EH (cell line): ENCODE measurements at places on chromosomes 3 and 15.

DNA sequence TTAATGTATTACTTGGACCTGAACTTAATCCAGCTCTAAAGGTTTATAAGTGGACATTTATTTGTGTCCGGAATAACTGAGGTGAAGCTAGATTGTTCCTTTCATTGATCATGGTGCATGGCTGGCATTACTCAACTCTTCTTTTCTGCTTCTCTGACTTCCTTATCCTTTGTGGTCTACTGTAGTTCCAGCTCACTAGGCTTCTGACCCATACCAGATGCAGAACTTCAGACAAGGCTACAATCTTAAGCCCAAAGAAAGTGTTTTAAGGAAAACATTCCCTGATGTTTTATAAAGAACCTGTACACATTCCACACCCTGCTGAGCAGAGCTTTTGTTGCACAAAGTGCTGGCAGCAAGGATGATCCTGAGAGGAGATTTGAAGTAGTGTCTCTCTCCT is 250.8 kb upstream of the TGFBR2 start:
- DNase-seq: no peak

GRCh38 chr3:30199855-30200254 is 406.5 kb upstream of the TGFBR2 start:
- DNase-seq: no peak

DNA sequence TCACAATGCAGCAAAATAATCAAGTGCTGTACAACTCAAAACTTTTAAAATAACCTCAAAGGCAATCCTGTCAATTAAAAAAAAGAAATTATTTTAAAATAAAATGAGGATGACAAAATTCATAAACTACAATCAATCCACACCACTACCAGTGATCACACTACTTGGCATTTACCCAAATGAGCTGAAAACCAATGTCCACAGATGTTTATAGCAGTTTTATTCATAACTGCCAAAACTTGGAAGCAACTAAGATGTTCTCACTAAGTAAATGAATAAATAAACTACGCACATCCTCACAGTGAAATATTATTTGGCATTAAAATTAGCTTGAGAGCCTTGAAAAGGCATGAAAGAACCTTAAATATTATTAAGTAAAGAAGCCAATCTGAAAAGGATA is 121.3 kb downstream of the STAG1 start:
- DNase-seq: no peak

- peak; percentile 98 for DNase-seq
Observed at GRCh38 chr15:101675015-101675414, 22.8 kb upstream of the TM2D3 start.

- no peak for DNase-seq
Observed at GRCh38 chr3:41966206-41966605, 4.3 kb upstream of the ULK4 start.

DNA sequence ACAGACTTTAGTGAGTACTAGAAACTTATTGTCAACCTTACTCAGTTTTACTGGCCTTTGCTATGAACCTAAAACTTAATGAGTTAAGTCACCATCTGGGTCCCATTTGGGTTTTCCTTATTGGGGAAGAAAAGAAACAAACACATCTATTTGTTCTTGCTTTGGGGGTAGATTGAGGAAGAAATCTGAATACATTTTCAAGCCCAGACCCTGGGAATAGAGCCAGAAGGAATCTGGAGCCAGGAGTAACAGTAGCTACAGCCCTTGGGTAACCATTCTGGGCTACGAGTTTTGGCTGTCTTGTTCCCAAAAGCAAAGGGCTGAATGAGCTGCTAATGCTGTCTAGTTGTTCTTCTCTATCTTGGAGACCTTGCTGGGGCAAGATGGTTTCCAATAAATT is 16.5 kb downstream of the SLC12A1 start:
- no peak for DNase-seq

- DNase-seq: no peak
Observed at GRCh38 chr15:75923756-75924155, 20.1 kb downstream of the FBXO22 start.

DNA sequence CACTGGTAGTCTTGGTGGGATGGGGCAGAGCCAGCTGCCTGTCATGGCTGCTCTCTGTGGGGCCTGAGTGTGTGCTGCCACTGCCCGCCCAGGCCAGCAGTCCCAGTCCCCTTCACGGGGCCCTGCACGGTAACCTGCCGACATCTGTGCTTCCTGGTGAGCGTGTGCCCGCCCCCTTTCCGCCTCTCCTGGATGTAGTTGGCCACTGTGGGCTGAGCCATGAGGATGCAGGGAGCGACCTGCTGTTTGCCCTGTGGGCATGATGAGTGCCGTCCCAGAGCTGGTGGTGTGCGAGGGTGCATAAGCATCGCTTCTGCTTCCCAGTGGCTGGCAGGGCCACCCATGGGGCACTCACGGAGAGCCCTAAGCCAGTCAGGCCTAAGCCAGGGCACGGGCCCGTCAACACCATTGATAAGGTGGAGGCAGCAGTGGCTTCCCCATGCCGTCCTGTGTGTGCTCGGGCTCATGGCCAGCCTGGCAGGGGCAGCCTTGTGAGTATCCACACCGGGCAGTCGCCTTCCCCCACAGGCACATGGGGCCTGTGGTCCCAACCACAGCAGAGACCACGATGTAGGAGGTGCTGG is 14.6 kb downstream of the PLXNA1 start:
- no peak for DNase-seq

DNA sequence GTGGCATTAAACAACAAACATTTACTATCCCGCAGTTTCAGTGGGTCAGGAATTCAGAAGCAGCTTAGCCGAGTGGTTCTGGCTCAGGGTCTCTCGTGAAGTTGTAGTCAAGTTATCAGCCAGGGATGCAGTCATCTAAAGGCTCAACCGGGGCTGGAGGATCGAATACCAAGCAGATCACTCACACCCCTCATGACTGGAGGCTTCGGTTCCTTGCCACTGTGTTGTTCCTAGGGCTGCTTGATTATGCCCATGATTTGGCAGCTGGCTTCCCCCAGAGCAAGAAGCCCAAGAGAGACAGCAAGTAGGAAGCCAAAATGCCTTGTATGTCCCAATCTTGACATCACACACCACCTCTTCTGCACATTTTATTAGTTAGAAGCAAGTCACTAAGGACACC is 33.9 kb upstream of the CDCP1 start:
- peak; percentile 82 for DNase-seq

DNA sequence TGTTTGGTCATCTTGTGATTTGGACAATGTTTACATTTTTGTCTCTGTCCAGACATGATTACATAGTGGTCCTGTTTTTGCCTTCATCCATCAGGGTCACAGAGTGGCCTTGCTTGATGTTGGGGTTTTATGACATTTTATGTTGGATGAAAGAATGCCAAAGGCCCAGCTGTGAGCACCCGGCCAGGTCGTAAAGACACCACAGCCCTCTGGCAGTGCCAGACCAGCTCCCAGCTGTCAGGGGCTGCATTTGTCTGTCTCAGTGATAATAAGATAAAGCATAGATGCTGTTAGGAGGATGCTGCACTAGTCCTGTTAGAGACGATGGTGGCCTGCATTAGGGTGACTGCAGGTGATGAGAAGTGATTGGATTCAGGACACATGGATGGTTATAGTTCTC is 117.5 kb downstream of the FAM174B start:
- DNase-seq: no peak
